Activated B cell treated with CpG ODN at 0.5 μM for 24 hours (primary cell): ENCODE measurements at places on chromosomes 1 and 21. TPM values are rescaled to one million over a fixed set of nuclear protein-coding genes. Genes with fewer than 3 reads are reported as not detected.

The MIGA1 gene
- total RNA-seq: 11.1 and 13.0 TPM in 2 replicates

The PTGS2 gene
- 0.10 TPM in 1 of 2 replicates, not detected in the other for total RNA-seq

The LRRC8C gene
- total RNA-seq: 7.4 and 8.4 TPM in 2 replicates

The TINAGL1 gene
- not detected in 2 replicates for total RNA-seq

The CBS gene
- 15.6 and 22.3 TPM in 2 replicates for total RNA-seq

DNA sequence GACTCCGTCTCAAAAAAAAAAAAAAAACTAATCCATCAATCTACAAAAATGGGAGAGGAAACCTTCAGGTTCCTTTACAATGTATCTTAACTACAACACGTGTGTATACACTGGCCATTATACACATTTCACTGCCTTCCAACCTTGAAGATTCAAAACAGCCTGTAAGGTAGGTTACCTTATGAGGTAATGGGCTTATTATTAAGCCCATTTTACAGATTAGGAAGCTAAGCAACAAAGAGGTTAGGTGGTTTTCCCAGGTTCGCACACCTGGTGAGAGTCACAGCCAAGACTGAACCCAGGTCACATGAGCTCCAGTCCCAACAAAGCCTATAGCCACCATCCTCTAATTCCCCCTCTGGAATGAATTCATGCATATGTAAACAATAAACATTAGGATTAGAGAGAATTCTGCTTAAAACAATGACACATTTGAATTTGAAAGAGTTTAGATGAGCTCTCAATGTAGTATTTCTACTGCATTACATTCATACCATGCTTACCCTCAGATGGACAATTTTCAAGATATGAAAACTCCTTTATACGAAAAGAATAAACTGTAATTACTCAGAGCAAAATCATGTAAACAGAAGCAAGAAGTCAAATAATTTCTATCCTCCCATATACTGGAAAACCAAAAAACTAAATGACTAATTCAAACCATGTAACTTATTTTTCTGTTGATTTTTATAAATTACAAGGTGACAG is 54.8 kb downstream of the EIF4G3 start:
- no peak for DNase-seq

DNA sequence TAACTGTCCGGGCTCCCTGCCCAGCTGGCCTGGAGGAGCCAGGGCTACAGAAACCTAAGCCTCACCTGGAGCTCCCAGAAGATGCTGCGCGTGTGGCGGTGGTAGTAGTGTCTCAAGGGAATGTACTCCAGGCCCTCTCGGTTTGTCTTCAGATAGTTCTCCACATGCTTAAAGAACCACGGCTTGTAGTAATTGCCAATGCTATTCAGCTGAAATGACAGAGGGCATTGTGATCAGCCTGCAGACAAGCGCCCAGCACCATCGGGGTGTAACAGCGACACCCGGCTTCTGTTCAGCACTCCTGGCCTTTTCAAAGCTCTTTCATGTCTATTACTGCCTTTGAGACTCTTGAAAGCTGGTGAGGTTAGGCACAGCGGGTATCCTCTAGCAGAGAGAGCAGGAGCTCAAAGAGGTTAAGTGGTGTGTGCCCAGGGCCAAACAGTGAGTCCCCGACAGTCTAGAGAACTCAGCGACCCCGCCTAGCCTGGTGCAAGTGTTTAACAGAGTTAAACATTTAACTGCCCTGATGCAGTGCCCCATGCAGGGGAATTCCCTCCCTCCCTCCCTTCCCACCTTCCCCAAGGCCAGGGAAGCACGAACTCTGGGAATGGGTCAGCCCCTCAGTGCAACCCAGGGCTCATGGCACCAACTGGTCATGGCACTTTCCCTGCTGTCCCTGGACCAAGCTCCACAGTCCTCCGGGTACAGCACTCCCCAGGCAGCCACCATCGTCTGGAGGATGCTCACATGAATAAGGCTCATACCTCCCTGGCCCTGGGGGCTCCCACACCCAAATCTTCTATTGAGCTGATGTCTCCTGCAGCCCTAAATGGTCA is 21.5 kb downstream of the DHCR24 start:
- no peak for DNase-seq

DNA sequence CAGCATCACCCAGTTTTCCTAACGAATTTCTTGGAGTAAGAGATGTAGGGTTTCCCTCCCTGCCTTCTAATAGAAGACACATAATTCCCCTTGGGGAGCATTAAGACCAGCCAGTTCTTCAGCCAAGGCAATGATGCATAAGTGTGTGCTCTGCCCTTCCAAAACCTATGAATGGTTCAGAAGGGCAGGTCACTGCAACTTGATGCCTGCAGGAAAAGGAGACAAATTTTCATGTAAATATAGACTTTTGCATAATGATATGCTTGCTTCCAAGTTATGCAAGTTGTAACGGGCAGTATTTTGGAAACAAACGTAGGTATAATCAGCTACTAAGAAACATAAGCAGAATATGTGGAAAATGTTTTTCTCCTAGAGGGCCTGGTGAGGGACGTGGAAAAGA is 31.6 kb downstream of the PTGS2 start:
- no peak for DNase-seq

DNA sequence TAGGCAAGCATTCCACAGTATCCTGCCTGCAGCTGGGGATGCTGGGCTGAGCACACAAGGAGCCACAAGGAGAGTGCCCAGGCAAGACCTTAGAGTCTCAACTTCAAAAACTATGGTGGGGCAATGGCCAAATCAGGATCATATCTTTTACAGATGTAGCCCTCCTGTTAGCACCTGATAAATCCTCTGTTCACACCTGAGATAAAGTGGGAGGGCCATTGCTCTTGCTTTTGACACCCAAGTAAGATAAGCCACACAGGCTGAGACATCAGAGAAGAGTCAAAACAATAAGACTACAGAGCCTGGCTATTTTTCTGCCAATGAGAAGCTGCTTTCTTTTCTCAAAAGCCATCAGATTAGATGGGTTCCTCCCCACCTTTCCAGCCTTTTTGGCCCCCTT is 148.9 kb downstream of the AJAP1 start:
- DNase-seq: no peak

DNA sequence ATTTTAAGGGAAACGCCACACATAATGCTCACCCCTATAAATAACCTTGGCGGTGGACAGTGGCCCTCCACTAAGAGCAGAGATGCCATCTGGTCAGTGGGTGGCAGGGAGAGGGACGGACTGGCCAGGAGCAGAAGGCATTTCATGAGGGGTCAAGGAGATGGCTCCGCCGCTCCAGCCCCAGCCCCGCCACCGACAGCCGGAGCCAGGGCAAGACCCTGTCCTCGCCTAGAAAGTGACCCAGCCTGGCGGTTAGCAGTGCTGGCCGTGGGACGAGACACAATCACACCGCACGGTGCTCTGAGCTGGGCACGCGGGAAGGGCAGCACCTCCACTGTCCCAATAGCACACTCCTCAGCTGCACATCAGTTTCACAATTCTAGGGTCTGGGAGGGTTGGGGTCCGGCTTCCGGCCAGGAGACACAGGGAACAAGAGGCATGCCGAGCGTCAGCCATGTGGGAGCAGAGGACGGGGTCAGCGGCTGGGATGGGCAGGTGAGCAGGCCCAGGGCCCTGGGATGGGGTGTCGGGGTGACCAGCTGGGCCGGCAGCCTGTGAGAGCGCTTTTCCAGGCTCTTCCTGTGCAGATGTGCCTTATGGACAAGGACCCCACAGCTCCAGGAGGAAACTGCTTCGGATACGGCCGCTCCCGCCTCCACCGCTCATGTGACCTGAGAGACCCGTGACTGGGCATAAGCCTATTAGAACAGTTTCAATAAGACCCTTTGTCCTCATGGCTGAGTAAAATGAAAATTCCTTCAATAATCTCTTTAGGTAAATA is 5.7 kb downstream of the SLC19A1 start:
- DNase-seq: no peak

DNA sequence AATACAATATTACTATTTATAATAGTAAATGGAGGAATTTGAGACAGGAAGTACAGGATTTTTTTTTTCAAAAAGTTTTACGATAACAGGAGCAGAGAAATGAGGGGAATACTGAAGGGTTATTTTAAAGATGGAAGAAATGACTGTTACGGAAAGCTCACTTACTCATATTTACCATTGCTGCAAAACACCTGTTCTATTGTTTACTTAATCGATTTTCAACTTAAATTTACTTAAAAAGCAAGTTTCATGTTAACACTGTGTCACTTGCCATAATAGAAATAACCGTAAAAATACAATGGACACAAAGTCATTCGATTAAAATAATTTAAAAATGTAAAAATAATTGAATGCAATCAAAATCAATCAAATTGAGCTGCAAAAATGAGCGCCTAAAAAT is 3.4 kb upstream of the EXO1 start:
- DNase-seq: no peak

- no peak for DNase-seq
Measured at GRCh38 chr1:5637171-5637570, 355.1 kb downstream of the NPHP4 start.
